M059J (cell line): ENCODE measurements at places on chromosomes 5 and 9.

- DNase-seq, result no peak
Measured at GRCh38 chr9:71048280-71048679, 73.1 kb downstream of the TRPM3 start.

GRCh38 chr5:57831932-57832331 lies 349.3 kb upstream of the ACTBL2 start:
- no peak for DNase-seq

DNA sequence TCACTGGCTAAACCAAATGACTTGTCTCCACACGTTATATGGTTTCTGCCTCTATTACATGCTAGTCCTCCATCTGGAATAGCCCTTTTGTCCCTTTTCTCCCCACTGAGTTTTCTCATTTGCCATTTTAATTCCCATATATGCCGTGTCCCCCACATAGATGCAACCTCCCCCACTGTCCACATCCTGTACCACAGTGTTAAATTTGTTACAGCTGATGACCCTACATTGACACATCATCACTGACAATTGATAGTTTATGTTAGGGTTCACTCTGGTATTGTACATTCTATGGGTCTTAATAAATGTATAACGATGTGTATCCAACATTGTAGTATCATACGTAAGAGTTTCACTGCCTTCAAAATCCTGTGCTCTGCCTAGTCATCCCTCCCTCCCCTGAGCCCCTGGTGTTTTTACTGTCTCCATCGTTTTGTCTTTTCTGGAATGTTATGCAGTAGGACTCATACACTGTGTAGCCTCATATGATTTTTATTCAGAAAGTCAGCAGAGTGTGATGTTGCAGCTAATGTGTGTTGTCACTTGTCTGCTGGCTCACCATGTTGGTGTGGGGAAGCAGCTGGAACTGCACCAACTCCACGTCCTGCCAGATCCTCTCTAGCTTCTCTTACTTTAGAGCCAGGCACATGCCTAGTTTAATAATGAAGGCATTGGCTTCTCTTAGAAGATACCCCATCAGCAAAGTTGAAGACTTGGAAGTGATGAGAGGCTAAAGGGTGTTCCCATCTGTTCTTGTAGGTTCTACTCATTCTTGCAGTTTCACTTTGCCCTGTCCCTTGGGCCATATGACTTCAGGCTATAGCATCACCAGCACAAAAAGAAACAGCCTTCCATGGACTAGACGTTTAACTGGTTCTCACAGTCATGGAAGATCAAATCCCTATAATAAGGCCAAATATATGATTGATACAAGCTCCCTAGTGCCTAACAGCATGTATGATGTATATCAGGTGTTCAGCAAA lies 30.2 kb downstream of the LRRC70 start:
- DNase-seq, result no peak

GRCh38 chr5:149851211-149851610 lies 93.4 kb downstream of the PDE6A start:
- DNase-seq, result no peak

DNA sequence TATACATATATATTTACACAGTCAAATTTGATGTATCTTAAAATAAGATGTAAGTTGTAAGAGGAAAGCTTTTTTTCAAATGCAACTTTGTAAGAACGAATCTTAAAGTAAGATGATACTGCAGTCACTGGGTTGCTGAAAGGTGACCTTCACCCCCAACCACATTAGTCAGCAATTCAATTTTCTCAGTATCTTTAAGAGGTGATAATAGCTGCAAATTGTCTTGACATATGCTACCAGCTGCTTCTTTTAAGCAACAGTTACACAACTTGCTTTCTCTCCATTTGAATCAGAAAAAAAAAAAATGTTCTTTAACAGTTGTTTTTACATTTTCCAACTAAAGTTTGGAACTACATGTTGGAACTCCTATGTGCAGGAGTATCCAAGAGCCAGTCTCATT lies 246.6 kb upstream of the CCNG1 start:
- DNase-seq, result no peak

- DNase-seq, result no peak
Measured at GRCh38 chr9:132505991-132506655, 76.3 kb upstream of the BARHL1 start.

DNA sequence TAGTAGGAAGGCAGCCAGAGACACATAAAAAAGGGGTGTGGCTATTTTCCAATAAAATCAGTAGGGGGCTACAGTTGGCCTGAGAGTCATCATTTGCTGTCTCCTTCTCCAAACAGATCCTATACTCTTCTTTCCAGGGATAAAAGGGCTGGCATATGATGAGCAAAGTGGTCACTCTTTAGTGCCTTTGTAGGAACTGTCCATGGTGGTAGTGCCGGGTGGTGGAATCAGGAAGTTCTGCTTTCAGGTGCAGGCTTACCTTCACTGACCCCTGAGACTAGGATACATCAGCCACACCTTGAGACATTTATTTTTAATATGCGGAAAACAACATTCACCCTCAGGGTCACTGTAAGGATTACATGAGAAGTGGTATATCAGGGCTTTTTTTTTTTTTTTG lies 80.8 kb downstream of the ASTN2 start:
- DNase-seq, result no peak

DNA sequence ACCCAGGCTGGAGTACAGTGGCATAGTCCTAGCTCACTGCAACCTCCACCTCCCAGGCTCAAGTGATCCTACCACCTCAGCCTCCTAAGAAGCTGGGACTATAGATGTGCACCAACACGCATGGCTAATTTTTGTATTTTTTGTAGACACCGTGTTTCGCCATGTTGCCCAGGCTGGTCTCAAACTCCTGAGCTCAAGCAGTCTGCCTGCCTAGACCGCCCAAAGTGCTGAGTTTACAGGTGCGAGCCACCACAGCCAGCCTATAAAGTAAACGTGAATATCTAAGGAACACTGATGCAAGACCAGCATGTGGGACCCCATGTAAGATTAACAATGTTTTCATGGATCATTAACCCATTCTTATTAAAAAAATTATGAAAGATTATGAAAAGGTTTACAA lies 15.9 kb downstream of the ANXA2R start:
- DNase-seq, result no peak

GRCh38 chr9:131666029-131666428 lies 73.8 kb downstream of the RAPGEF1 start:
- no peak for DNase-seq

GRCh38 chr5:16561660-16562059 lies 55.1 kb downstream of the RETREG1 start:
- no peak for DNase-seq

GRCh38 chr5:140235791-140236551 lies 61.0 kb downstream of the CYSTM1 start:
- no peak for DNase-seq
